ENCODE measurements at places on chromosomes 5 and 9. TPM values are rescaled to one million over a fixed set of nuclear protein-coding genes. Genes with fewer than 3 reads are reported as not detected.
A peak's percentile ranks its signal among the peaks of the same experiment; 100 is the strongest.

DNA sequence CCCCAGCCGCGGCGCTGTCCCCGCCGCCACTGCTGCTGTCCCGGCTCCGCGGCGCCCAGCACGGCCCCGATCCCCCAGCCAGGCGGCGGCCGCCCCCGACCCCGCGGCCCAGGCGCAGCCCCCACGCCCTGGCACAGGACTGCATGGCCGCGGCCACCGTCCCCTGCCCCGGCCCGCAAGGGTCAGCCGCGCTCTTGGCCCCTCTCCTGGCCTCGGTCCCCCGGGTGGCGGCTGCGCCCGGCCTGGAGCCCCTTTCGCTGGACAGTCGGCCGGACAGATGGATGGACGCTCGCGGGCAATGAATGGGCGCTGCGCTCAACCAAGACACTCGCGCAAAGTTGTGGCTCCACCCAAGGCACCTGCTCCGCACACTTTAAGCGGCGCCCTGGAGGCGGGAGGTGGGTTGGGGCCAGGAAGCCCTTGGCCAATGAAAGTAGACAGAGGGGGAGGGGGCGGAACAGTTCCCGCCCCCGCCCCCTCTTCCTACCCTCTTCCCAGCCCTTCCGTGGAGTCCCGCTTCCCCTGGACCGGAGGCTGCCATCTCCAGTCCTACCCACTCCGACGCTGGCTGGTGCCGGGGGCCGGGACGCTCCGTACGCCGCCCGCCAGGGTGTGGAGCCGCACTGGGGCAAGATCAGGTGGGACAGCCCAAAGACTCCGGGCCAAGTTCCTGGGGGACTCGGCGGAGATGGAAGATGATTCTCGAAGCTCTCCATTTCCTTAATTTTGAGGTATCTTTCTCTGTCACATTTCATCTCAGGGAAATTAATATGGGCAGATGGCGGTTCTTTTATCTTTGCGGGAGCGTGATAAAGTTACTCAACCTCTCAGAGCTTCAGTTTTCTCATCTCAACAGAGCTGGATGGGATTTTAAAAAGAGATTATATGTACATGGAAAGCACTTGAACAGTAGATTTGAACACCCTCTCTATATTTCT lies at the start of gene GLDC:
GLDC (minus strand) TSS at position 375 of the 938 bp plus-strand sequence; CDS start at position 145, 230 bp downstream.
- DNase-seq = peak; percentile 62

SSBP2 gene
- total RNA-seq = 14.2 TPM

ASTN2 gene
- total RNA-seq = 3.4 TPM

- DNase-seq = no peak
These were observed 311.7 kb downstream of the TRIM36 start for GRCh38 chr5:114857941-114858551.

- DNase-seq = no peak
These were observed 29.4 kb downstream of the SECISBP2 start for GRCh38 chr9:89347651-89348050.

- no peak for DNase-seq
These were observed 15.0 kb downstream of the NAIF1 start for GRCh38 chr9:128051932-128052709.

WNT8A gene
- total RNA-seq = not detected

TAF11L5 gene
- not detected for total RNA-seq

HNRNPA0 gene
- total RNA-seq = 29.6 TPM

PHF24 gene
- 0.12 TPM for total RNA-seq

DNA sequence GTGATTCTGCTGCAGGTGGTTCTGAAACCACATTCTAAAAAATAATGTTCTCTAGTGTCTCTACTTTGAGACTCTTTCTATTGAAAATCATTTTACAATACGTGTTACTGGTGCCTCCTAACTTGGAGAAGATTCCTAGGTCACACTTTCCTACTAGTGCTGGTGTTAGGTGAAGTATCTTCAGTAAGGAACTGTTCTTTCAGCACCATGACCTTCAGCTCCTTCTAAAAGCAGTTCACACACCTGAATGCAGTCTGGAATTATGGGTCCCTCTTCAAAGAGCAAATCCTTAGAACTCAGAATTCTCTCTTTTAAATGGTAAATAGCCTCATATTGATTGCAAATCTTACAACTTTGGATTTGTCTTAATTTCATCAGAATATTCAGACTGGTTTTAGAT lies 10.6 kb upstream of the DPYSL3 start:
- DNase-seq = no peak

GRCh38 chr5:151615431-151615830 lies 24.3 kb upstream of the FAT2 start:
- peak; percentile 50 for DNase-seq

- no peak for DNase-seq
These were observed 18.3 kb downstream of the RALGPS1 start for GRCh38 chr9:126932871-126933321.

DNAH5 gene
- not detected for total RNA-seq

SURF6 gene
- total RNA-seq = 16.9 TPM

DNA sequence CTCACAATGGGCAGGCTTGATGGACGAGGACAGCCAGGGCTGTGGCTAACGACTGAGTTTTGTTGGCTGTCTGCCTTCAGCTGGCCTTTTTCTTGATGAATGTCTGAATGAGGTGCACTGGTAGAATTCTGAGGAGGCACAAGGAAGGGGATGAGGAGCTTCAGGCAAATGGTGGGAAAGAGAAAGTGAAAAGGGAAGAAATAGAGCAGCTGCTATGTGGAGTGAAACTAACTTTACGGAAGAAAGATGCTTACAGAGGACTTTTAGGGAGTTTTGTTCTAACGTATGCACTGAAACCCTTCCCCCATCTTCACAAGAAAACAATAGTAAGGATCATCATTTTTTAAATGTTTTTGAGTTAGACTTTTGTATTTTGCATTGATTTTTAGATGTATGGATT lies 45.3 kb downstream of the OR2K2 start:
- no peak for DNase-seq

PCDHGC4 gene
- not detected for total RNA-seq

DNA sequence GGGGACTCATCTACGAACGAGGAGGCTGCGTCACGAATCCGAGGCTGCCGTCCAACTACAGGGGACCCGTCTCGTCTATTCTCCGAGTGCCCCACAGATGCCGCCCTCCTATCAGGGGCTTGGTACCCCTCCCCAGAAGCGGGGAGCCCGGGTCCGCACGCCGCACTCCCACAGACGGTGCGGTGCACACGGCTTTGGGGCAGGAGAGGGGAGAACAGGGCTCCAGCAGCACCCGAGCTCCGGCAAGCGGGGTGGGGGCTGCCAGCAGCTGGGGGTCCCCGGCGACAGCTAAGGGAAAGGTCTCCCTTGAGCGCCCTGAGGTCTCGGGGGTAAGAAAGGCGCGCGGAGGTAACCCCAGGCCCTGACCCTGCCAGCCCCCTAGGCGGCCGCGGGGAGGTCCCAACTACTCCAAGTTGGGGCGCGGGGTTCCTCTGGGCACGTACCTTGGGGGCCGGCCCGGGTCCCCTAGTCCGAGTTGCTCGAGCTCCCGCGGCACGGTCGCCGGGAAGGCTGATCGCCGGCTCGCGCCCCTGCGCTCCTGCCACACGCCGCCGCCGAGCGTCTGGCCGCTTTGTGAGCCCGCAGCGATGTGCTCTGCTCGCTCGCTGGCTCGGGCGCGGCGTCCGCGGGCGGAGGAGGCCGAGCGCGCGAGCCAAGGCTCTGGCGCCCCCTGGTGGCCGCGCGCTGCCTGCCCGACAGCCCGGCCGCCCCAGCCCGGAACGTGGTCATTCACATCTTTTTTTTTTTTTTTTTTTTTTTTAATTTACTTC lies at the start of gene SPOCK1:
SPOCK1 (minus strand) TSS at position 591 of the 770 bp plus-strand sequence.
- peak; percentile 65 for DNase-seq

GRCh38 chr9:69376651-69377050 lies 51.6 kb downstream of the ENTREP1 start:
- DNase-seq = no peak

UGT3A1 gene
- total RNA-seq = not detected

All from activated CD4-positive, alpha-beta memory T cell treated with anti-CD3 and anti-CD28 coated beads for 36 hours (primary cell).